ENCODE measurements at places on chromosomes 7 and 10.

DNA sequence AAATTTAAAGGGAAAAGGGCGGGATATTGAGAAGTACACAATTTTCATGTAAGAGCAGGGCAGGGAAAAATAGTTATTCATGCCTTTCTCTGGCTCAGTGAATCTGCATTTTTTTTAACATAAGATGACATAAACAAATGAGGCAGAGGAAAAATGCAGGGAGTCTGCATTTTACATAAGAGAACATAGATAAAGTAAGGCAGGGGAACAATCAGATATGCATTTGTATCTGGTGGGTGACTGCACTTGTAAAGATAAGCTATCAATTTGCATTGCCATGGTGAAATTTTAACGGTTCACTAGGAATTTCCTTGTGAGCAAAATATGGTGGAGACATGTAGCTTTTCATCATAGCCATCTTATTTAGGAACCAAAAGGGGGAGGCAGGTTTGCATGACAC is 33.5 kb downstream of the ALOX5 start:
- DNase-seq, result no peak

GRCh38 chr7:124022551-124022950 is 10.3 kb downstream of the TMEM229A start:
- DNase-seq, result no peak

DNA sequence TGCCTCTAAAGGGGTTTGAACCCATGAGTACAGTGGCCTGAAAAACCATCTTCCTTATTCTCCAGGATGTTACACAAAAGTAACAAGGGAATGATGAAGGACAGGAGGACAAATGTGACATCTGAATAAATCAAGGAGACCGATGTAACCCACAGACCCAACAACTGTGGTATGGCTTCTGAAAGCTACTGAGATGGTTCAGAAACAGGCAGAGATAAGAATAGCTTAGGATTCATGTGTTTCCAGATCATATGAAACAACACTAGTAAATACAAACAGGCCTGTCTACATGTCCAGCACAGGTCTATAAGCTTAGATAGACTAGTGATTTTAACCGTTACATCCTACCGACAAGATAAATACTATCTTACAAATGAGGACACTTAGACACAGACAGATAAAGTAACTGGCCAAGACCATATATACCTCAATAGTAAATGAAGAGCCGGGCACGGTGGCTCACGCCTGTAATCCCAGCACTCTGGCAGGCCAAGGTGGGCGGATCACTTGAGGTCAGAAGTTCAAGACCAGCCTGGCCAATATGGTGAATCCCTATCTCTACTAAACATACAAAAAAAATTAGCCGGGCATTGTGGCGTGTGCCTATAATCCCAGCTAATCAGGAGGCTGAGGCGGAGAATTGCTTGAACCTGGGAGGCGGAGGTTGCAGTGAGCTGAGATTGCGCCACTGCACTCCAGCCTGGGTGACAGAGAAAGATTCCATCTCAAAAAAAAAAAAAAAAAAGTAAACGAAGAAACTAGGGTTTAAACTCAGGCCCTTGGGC is 88.7 kb downstream of the SORBS1 start:
- DNase-seq, result no peak

DNA sequence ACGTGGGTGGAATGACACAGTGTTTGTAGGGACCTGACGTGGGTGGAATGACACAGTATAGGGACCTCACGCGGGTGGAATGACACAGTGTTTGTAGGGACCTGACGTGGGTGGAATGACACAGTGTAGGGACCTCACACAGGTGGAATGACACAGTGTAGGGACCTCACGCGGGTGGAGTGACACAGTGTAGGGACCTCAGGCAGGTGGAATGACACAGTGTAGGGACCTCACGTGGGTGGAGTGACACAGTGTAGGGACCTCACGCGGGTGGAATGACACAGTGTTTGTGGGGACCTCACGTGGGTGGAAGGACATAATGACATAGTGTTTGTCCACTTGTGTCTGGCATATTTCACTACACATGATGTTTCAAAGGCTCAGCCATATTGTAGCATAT is 19.3 kb downstream of the PPP2R2D start:
- peak; percentile 33 for DNase-seq

- DNase-seq, result no peak
These were observed 652 bp downstream of the HMX2 start for GRCh38 chr10:123148414-123149161.

DNA sequence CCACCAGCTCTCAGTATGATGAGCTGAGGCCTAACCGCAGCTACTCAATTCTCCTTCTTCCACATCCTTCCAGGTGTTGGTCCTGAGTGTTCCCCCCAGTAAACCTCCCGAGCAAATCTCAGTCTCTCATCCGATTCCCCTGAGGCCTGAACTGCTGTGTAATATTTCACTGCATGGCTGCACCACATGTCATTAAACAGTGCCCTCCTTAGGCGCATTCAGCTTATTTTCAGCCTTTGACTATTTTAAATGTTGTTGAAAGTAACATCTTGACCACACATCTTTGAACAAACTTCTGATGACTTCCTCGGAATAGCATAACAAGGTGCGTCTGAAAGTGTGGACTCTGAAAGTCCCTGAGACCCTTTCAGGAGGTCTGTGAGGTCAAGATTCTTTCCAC is 62.8 kb upstream of the NPS start:
- DNase-seq, result no peak

- no peak for DNase-seq
These were observed 256.4 kb upstream of the PHYHIPL start for GRCh38 chr10:58919927-58920654.

- DNase-seq, result no peak
These were observed 41.7 kb upstream of the CALD1 start for GRCh38 chr7:134737566-134738345.

DNA sequence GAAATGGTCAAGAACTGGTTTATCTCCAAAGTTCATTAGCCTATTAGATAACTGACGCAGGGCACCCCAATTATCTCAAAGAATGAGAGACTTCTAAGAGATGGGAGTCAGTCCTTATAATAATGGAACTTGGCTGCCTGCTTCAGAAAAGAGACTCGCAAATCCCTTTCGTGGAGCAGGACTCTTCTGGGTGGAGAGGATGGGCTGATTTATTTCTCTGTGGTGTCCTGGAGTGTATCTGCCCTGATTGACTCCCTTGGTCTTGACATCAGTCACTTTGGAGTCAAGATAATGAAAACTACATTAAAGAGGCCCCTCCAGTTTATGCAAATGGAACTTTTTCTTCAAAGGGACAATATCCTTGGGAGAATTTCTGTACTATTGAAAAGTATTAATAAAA is 198.9 kb downstream of the HDAC9 start:
- DNase-seq, result no peak

GRCh38 chr10:46232084-46232483 is 54.7 kb upstream of the ANTXRL start:
- no peak for DNase-seq

DNA sequence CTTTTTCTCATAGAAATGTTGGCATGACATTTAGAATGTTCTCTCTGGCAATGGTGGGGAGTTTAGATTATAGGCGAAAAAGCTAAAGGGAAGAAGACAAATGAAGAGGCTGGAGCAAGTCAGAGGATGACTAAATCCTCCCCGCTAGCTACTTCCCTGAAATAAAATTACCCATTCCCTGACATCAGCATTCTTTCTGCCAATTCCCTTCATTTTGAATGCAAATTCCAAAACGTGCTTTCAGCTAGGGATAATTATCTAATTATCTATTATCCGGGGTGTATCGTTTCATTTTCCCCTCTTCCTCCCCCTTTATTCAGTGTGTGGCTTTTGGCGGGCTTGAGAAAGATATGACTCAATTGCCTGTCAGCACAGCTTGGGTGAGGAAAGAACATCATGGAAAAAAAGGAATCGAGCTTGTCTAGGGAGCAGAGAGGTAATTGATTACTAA is 672.3 kb downstream of the TNS3 start:
- DNase-seq, result no peak

DNA sequence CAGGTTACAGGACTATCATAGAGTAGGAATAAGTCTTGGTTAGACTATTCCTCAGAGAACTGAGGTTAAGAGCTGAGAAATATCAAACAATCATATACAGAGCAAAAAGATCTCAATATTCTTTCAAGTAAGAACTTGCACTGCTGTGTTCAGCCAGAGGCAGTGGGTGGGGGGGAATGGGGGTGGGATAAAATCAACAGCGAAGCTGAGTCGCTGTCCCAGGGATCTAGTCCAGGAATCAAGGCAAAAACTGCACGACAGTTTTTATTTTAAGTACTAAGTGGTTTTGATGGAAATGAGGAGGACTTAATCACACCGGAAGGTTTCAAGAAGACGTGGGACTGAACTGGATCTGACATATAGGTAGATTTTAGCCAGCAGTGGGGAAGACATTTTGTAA is 159.1 kb downstream of the SRPK2 start:
- DNase-seq, result no peak

GRCh38 chr10:10818082-10818481 is 199.6 kb upstream of the CELF2 start:
- DNase-seq, result no peak

DNA sequence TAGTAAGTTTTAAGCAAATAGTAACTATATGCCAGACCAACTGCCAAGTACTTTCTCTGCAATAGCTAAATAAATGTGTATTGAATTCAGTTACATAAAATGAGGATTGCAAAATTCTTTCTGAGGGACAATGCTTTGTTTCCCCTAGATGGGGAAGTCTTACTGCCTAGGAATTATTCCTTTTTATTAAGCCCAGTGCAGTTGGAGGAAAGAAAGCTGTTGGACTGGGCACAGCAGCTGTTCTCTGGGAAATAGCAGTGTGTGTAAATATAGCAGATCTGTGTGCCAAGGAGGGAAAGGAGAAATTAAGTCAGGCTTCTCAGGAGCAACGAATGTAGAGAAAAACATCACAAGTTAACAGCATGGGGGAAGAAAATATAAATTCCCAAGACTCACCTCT is 77.1 kb downstream of the SEC23IP start:
- no peak for DNase-seq

GRCh38 chr7:37415629-37416028 is 33.0 kb downstream of the ELMO1 start:
- DNase-seq, result no peak

DNA sequence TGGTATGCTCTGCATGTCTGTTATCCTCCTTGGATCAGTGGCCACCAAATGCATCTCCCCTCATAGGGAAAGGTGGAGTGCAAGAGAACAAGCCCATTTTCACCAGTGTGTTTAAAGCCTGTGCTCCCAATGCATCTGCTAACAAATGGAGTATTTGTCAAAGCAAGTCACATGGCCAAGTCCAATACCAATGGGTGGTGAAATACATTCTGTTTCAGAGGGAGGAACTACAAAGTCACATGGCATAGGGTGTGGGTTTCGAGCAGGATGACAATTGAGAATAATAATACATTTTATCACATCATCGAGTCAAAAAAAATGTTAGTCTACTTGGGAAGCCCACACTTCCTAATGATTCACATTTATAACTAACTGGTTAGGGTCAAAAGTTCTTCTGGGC is 62.7 kb downstream of the SUGCT start:
- DNase-seq, result no peak

- no peak for DNase-seq
These were observed 347.8 kb downstream of the ARL4A start for GRCh38 chr7:13035233-13035632.

GRCh38 chr7:110721395-110721794 is 369.5 kb upstream of the LRRN3 start:
- DNase-seq, result no peak

DNA sequence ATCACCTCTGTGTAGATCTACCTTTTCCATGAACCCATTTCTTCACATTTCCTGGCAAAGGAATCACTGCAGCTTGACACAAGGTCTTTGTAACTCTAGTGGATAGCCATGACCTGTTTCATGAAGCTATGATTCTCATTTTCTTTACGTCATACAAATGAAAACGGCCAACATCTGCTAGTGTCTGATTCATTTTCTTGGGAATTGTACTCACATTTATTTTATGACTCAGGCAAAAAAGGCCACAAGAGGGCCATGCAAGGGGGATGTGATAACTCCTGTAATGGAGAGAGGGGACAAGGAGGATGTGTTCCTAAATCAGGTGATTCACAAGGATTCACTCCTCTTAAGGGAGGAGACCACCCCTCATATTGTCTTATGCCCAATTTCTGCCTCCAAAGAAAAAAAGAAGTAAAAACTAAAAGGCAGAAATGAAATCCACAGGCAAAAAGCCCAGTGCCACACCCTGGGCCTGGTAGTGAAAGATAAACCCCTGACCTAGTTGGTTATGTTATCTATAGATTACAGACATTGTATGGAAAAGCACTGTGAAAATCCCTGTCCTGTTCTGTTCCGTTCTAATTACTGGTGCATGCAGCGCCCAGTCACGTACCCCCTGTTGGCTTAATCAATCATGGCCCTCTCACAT is 249.9 kb downstream of the IPMK start:
- DNase-seq, result no peak

DNA sequence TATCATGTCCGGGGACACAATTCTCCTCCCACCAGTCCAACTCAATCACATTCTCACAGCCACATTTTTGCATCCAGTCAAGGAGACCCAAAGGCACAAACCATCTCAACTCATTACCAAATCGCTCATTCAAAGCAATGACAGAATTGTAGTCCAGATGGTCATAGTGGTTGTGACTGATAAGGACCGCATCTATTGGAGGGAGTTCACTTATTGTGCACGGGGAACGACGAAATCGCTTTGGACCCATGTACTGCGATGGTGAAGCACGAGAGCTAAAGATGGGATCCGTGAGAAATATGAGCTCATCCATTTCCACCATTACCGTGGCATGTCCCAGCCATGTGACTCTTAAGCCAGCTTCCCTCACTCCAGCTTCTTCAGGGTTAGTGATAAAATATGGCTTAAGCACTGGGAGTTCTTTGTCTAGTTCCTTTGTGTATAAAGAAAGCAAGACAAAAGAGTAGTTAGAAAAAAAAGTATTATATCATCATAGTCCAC is 29.1 kb downstream of the NAPEPLD start:
- DNase-seq, result no peak

DNA sequence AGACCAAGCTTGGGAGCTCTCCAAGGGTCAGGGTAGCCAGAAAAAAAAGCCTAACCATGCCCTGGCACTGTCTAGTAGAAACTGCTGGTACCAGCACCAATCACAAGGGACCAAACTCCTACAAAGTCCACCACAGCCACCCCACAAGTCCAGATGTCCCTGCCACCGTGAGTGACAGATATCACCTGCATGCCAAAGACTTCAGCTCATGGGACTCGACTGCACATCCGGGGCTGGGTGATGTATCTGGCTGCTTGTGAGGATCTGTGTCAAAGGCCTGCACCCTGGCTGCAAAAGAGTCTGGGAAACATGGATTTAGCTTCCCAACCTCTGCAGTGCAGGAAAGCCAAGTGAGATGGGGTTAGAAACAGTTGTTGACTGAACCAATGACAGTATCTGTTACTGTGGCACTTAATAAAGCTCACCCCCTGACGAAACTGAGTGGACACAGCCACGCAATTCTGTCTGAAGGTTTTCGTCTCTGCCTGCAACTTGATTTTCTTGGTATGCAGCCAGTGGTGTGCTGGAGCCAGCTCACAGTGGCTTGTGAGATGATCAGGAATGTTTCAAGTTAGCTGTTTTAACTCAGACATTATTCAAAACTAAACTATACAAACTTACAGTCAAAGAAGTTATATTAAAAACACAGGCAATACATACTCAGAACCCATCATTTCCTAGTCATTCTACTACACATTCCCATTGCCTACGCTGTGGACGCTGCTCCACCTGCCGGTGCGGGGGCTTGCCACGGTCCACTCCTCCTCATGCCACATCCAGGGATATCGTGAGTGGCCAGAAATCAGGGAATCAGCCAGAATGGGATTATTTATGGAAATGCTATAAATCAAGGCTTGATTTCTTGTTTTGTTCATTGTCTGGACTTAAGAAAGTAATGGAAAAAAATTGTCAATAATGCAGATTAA is 9.2 kb downstream of the ZNF488 start:
- no peak for DNase-seq

Data from activated CD8-positive, alpha-beta memory T cell treated with anti-CD3 and anti-CD28 coated beads for 4 hours (primary cell).